ENCODE measurements at places on chromosomes 5 and 9.

DNA sequence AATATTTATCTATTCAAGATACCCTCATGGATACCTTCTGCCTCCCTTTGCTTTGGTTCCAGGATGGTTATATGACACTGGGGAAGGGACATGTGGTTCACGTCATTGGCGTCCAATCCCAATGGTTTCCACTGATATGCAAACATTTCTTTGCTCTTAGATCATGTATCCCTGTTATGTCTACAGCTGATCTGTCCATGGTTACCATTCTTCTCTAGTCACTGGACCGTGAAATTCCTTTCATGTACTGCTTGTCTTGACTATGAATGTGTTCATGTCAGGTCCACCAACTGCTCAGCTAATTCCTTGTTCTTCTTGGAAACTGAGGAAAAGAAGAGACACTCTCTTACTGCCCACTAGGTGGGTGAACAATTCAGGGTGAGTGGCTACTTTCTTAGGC is 391.1 kb upstream of the ZNF608 start:
- no peak for DNase-seq

- no peak for DNase-seq
Observed at GRCh38 chr5:80502800-80503199, 14.9 kb downstream of the FAM151B start.

DNA sequence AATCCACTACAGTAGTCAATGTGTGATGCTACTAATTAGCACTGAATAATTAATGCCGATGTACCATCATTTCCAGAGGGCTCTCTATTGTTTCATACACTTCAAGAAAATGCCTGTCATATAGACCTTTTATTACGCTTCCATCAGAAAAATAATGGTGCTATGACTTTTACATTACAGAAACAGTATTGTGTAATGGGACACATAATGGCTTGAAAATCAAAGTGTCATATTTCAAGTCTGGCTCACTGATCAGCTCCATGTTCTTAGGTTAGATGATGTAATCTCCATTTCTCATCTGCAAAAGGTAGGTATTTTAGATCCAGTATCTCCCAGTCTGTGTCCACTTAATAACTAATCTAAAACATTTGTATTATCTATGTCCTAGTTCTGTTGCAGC is 990.6 kb upstream of the TYRP1 start:
- DNase-seq, result no peak

GRCh38 chr9:72124947-72125346 is 24.3 kb upstream of the GDA start:
- no peak for DNase-seq

GRCh38 chr5:163893281-163893680 is 387.9 kb downstream of the MAT2B start:
- no peak for DNase-seq

GRCh38 chr5:10289991-10290390 is 17.7 kb downstream of the CMBL start:
- no peak for DNase-seq

DNA sequence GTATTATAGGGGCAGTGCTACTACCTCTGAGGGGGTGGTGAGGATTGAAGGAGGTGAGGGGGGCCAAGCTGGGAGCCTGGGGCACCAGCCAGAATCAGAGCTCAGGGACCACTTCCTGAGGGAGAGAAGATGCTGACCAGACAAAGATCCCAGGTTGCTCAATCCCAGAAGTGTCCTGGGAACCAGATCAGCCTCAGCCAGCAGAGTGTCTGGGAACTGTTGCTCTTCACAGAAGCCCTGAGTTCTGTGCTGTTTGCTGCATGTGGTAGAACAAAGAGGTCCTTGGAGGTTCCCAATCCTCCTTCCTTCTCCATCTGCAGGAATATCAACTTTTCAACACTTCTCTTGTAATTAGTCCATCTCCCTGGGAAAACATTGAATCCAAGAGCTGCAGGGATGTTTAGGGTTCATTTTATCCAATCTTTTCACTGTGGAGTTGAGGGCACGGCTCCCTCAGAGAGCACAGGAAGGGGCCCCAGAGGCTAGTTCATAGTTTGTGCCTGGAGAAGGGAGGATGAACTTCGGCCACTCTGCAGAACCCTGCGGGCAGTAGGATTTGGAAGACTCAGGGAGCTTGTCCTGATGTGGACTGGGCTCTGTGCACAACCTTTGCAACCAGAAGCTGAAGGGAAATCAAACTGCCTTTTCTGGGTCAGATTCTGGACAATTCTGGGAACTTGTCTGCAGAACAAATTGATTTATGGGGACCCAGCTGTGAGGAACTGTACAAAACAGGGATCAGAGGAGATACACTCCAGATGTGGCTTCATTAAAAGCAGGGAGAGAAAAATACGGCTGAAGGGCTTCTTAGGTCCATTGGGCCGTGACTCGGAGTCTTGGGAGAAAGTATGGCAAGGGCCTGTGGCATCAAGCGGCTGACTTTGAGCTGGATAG is 57.1 kb downstream of the GALNT12 start:
- DNase-seq, result no peak

GRCh38 chr5:181221105-181221791 is 1.8 kb upstream of the TRIM41 start:
- DNase-seq, result no peak

Measured in cerebellar nuclear complex (tissue), 1 donor.